Activated CD8-positive, alpha-beta memory T cell treated with anti-CD3 and anti-CD28 coated beads for 1 hour (primary cell): ENCODE measurements at places on chromosomes 6 and 20.

- DNase-seq: no peak
Measured at GRCh38 chr20:50260479-50261221, 70.0 kb downstream of the CEBPB start.

DNA sequence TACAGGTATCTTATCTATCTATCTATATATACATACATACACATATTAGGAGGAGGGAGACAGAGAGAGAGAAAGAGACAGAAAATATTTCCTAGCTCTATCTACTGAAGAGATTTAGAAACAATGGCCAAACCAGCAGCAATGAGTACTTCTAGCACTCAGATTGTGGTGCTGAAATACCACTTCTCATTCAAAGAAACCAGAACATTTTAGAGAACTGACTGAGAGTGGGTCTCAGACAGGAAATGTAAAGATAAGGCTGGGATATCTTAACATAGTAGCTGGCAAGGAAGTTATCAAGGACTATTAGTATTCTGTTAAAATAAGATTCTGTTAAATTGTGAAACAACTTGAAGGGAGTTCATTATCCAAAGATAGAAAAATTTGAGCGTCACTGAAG is 57.0 kb downstream of the DNAAF9 start:
- DNase-seq: no peak

DNA sequence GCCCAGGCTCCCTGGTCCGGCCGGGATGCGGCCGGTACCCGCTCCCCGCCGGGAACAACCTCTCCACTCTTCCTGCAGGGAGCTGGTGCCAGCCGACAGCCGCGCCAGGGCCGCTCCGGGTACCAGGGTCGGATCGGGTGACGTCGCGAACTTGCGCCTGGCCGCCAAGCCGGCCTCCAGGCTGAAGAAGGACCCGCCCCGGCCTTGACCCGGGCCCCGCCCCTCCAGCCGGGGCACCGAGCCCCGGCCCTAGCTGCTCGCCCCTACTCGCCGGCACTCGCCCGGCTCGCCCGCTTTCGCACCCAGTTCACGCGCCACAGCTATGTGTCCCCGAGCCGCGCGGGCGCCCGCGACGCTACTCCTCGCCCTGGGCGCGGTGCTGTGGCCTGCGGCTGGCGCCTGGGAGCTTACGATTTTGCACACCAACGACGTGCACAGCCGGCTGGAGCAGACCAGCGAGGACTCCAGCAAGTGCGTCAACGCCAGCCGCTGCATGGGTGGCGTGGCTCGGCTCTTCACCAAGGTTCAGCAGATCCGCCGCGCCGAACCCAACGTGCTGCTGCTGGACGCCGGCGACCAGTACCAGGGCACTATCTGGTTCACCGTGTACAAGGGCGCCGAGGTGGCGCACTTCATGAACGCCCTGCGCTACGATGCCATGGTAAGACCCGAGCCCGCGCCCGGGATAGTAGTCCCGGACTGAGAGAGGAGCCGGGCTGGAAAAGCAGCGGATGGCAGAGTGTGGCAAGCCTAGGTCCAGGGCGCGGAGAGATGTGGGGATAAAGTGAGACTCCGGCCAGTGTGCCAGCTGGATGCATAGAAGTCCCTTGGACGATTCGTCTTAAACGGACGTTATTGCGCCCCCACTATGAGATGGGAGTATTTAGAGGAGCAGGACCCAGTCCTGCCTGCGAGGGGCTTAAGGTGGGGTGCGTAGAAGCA is at the start of gene NT5E:
Gene NT5E (plus strand): TSS at position 266 of the 942 bp plus-strand sequence. CDS start 57 bp downstream, at position 323.
- DNase-seq: no peak

- DNase-seq: no peak
Measured at GRCh38 chr6:69732640-69733039, 64.2 kb downstream of the LMBRD1 start.

GRCh38 chr20:2114127-2114959 is 12.7 kb downstream of the STK35 start:
- DNase-seq: no peak

- DNase-seq: no peak
Measured at GRCh38 chr6:53432318-53433161, 83.8 kb upstream of the ELOVL5 start.

GRCh38 chr6:48611332-48611731 is 500.3 kb upstream of the PTCHD4 start:
- DNase-seq: no peak

DNA sequence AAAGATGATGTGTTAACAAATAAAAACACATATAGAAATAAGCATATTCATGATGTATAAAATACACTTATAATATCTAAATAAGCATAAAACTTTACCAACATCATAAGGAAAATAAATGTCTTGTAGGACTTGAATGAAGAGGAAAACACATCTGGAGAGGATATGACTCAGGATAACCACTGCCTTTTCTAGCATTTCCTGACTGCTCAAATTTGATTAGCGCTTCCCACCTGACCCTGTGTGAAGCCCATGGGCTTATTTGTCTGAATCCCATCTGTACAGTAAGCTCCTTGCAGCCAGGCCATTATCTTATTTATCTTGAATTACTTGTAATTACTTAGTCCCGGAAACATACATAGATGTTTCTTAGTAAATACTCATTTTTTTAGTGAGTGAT is 608.6 kb downstream of the COL12A1 start:
- DNase-seq: no peak

- no peak for DNase-seq
Measured at GRCh38 chr6:135871296-135871695, 19.8 kb downstream of the PDE7B start.

DNA sequence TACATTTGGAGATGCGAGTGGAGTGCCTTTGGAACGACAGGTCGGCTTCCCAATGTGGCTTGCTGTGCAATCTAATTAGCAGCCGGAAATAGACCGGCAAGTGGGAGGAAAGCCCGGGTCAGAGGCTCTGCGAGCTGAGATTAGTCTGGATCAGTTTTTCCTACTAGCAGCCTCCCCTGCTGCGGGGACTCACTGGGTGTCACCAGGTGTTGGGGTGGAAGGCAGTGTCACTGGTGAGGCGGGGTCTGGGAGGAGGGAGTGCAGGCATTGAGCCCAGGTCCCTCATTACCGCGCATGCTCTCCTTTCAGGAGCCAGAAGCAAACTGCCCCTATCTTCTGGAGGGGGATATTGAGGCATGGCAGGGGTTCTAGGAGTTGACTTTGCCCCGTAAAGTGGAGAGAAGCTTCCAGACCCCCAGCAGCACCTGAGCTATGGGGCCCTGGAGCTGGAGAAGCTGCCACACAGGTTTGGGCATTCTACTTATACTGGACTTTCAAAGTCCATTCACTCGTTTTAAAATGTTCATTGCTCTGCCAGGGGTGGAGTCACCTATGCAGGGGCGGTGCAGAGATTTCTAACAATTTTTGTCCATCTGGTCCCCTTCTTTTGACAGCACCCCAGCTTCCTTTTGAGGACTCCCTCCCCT is 11.0 kb downstream of the SULF2 start:
- no peak for DNase-seq

DNA sequence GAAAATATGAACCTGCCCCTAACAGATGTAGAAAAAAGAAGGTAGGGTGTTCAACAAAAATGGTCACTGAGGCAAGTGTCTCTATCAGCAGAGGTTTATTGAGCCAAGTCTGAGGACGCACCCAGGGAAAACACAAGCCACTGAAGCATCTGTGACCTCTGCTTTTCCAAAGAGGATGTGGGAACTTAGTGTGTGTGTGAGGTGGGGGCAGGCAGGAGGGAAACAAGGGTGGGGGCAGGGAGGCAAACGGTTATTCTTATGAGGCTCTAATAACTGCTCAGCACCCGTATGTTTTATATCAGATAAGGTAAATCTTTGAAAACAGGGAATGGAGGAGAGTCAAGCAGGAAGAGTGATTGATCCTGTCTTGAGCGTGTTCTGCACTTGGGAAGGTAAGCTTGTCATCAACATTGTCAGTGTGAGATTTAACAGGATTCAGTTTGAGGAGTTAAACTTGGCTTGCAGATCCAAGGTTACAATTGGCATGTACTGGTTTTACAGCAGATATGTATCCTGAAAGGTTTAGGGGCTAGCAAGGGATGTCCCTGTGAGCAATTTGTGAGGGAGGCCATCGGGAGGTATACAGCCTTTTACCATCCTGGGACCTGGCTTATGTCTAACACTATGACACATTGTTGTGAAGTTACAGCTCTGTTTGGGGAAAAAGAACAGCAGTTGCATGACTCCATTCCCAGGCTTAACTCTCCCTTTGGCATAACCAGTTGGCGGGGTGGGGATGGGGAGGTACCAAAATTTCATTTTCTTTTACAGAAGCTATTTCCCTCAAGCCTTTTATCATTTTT is 33.7 kb downstream of the NINL start:
- DNase-seq: no peak

- no peak for DNase-seq
Measured at GRCh38 chr6:150001295-150002008, 23.9 kb downstream of the RAET1L start.
